ENCODE measurements at places on chromosomes 13 and 19. TPM values are rescaled to one million over a fixed set of nuclear protein-coding genes. Genes with fewer than 3 reads are reported as not detected.

DNA sequence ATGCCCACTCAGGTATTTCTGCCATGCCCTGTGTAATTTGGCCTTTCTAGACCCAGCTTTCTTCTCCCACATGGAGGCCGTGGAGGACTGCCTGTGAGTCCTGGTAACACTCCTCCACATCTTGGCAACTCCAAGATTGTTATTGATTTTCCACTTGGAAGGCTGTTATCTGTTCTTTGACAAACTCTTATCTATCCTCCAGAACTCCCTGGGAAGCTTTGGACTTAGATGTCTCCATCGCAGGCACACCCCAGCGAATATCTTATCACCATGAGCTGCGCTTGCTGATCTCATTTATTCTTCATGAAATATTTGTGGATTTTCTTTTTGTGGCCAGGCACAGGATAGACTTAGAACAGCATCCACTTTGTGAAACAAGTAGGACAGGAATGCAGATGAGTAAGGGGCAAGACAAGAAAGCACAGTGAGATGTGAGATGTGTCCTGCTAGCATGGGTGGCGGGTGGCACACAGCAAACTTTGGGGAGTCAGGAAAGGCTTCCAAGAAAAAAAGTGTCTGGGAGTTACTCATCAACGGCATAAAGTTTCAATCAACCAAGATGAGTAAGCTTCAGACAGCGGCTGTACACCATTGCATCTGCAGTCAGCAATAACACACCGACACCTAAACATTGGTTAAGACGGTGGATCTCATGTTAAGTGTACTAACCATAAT lies 84.5 kb upstream of the IRS2 start:
- DNase-seq: no peak
- H3K36me3 ChIP-seq: no peaks in the 10 kb centered on the region
- H3K27ac ChIP-seq: no peak overlapping the region
- no peaks in the 10 kb centered on the region for H3K4me1 ChIP-seq

- no peak overlapping the region for H3K4me3 ChIP-seq
- no peaks in the 10 kb centered on the region for H3K36me3 ChIP-seq
- no peak for DNase-seq
- no peak overlapping the region for H3K27ac ChIP-seq
- no peaks in the 10 kb centered on the region for H3K4me1 ChIP-seq
These were observed 146.4 kb upstream of the RFC3 start for GRCh38 chr13:33671560-33671959.

DNA sequence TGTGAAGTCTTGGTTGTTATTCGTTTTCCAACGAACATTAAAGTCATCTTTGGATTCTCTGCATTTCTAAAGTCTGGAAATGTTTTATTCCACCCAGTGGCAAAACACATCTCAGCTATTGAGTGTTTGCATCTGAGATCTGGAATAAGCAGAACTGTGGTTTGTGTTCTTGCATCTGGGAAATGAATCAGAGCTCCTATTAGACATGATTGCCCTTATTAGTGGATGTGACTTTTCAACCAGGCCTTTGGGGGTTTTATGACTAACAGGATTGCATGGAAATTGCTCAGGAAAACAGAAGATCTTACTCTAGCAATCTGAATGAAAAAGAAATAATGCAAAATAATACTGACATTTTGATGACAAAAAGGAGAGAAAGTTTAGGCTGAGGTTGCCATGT lies 488.8 kb downstream of the IRS2 start:
- H3K27ac ChIP-seq: no peak overlapping the region
- no peaks in the 10 kb centered on the region for H3K27me3 ChIP-seq
- DNase-seq: no peak
- no peak overlapping the region for H3K4me3 ChIP-seq
- H3K36me3 ChIP-seq: no peaks in the 10 kb centered on the region
- H3K4me1 ChIP-seq: no peaks in the 10 kb centered on the region

FFAR2 gene
- 0.22 TPM for total RNA-seq

ZNF77 gene
- 3.1 TPM for total RNA-seq

CLEC11A gene
- total RNA-seq: 5.1 TPM

DNA sequence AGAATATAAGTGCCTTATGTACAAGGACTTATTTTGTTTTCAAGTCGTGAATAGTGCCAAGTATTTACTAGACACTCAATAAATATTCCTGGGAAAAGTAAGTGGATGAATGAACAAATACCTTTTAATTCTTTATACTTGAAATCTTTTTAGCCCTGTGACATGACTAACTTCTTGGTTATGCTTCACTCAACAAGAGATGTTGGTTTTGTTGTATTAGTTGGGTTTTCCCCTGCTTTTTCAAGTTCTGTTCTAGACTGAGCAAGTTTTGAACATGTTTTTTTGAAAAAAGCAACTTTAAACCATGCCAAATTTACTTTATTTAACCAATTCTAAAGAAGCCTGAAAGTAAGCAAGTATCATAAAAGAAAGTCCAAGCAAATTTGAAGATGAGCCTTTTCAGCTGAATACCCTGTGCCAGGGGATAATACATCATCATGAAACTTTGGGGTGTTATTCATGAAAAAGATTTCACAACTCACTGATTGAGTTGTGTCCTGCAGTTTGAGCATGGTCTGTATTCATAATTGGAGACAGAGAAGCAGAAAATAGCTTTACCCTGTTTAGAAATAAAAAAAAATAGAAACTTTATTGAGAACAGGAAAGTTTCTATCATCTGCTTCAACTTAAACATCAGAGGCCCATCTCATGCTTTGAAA lies 11.1 kb downstream of the LMO7 start:
- H3K27me3 ChIP-seq: no peaks in the 10 kb centered on the region
- H3K4me1 ChIP-seq: no peaks in the 10 kb centered on the region
- H3K4me3 ChIP-seq: no peak overlapping the region
- H3K36me3 ChIP-seq: no peaks in the 10 kb centered on the region
- DNase-seq: no peak
- H3K27ac ChIP-seq: no peak overlapping the region

VSIG10L gene
- 1.1 TPM for total RNA-seq

DNA sequence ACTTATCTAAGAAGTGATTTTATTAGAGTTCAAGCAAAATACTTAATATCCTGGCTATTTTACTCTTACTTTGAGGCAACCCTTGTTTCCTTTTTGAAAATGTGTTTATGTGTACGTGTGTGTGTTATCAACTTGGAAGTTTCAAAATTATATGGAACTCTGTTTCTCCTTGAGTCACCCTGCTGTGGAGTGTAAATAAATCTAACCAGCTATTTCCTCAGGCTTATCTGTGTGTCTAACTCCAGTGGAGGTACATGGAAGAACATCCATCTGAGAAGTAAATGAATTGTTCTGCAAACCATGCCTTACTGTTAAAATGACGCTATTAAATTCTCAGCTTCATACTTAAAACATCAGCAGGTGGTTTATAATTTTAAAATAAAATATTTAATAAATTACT lies 583.4 kb upstream of the SLITRK5 start:
- H3K4me3 ChIP-seq: no peak overlapping the region
- DNase-seq: no peak
- no peaks in the 10 kb centered on the region for H3K36me3 ChIP-seq
- no peaks in the 10 kb centered on the region for H3K4me1 ChIP-seq

DNA sequence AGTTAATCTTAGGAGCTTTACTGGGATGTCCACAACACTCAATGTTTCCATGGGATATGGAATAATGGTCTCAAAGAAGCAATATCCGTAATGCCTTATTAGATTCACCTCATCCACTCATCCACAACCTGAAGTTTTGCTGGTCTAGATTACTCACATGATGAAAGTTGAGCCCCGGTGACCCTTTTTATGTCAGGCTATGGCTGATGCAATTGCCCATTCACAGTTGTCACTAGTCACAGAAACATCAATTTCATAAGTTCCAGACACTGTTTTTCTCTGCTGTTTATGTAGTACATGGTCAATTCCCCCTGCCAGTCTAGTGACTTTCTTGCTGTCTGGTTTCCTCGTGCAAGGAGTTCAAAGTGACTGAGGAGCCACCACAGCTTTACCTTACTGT lies 491.2 kb upstream of the ATXN8OS start:
- H3K36me3 ChIP-seq: no peaks in the 10 kb centered on the region
- no peaks in the 10 kb centered on the region for H3K4me1 ChIP-seq
- no peak overlapping the region for H3K4me3 ChIP-seq
- no peak for DNase-seq
- no peaks in the 10 kb centered on the region for H3K27me3 ChIP-seq

MTIF3 gene
- 53.7 TPM for total RNA-seq

NCCRP1 gene
- not detected for total RNA-seq

GRCh38 chr19:39479916-39480315 lies 722 bp upstream of the TIMM50 start:
- H3K36me3 ChIP-seq: no peaks in the 10 kb centered on the region
- DNase-seq: no peak
- H3K27me3 ChIP-seq: no peaks in the 10 kb centered on the region
- no peaks in the 10 kb centered on the region for H3K4me1 ChIP-seq

GRCh38 chr13:35527451-35527850 lies 51.0 kb upstream of the MAB21L1 start:
- H3K4me1 ChIP-seq: no peaks in the 10 kb centered on the region
- H3K4me3 ChIP-seq: no peak overlapping the region
- DNase-seq: no peak

MIA gene
- 1.0 TPM for total RNA-seq

DNA sequence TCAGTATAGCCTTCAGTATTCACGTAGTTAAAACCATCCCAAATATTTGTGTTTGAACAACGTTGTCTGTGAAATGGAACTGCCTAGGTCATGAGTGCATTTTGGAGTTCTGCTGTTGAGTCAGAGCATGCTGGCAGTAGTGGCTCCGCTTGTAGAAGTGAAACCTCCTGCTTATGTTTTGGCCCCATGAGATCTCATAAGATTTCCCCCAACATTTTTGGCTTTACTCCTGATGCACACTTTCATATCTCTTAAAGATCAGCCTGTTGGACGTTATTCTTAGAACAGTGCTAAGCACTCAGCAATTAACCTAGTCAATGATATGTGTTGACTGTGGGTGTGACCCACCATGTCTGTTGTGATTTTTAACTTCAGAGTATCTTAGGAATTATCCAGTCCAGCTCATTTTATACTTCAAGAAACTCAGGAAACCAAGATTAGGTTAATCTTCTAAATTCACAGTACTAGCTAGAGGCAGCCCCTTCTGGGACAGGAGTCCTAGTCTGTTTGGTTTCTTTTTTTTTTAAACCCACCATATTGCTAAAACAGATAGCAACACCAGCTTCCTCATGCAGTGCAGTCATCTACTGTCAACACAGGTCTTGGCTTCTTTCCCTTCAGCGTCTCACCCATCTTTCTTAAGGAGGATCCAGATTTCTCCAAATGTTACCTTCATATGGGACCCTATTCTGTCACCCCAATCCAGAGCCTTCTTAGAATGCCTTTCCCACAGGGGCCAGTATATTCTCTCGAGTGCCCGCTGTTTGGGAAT lies 26.2 kb downstream of the RAP2A start:
- no peak overlapping the region for H3K27ac ChIP-seq
- DNase-seq: no peak
- no peak overlapping the region for H3K4me3 ChIP-seq
- no peaks in the 10 kb centered on the region for H3K4me1 ChIP-seq
- H3K27me3 ChIP-seq: no peaks in the 10 kb centered on the region
